ENCODE measurements at places on chromosomes 5 and 9.

DNA sequence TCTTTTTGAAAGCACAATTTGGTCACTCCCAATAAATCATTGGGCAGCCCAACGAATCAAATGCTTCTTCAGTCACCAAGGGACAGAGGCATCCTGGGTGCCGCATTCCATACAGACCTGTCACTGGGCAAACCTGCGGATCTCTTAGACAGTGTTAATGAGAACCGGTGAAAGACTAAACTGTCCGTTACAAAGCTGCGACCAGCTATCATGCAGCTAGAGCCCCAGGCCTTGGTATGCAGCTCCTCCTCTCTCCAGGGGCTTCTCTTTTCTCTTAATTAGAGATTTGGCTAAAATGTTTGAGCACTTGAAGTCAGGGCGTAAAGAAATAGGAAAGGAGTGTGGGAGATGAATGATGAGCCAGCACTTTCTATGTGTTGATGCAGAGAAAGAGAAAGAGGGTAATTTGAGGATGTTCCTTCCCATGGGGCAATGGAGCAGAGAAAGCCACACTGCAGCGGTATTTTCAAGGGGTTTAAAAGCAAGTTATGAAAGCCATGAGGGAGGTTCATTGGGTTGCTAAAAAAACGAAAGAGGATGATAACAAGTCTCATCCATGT, 175.3 kb downstream of the RFK start:
- H3K4me1 ChIP-seq: no peaks in the 10 kb centered on the region
- no peaks in the 10 kb centered on the region for H3K27me3 ChIP-seq
- no peak for DNase-seq
- no peaks in the 10 kb centered on the region for H3K36me3 ChIP-seq

DNA sequence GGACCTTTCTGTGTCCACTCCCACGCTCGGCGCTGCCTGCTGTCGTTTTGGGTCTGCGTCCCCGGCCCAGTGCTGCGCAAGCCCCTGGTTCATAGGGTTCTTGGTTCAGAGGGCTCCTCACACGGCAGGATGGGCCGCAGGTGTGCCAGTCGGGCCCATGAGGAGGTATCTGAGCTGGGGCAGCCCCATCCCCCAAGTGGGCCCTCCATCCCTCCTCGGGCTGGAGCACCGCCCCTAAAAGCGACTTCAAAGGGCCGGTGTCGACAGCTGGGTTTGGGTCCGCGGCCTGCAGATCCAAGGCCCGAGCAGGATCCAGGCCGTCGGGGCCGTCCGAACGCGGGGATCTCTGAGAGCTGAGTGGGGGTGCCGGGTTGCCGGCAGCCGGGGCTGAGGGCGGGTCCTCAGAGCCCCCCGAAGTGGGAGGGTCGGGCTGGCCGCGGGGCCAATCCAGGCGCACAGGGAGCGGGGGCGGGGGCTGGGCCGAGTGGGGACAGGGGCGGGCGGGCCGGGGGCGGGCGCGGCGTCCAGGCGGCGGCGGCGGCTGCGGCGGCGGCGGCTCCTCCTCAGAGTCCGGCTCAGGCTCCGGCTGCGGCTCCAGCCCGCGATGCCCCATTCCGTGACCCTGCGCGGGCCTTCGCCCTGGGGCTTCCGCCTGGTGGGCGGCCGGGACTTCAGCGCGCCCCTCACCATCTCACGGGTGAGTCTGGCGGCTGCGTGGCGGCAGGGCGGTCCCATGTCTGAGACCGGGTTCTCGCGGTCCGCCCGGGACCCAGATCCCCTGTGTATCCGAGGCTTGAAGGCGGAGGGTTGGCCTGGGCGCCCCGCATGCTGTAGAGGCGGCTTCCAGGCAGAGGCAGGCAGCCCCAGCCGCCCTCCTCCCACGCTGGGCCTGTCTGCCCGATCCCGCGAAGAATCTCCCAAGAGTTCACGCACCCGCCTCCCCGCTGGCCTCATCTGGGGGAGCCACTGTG, at the start of gene PDLIM4:
Gene PDLIM4 (plus strand): TSS at position 566 of the 971 bp plus-strand sequence. CDS start 39 bp downstream, at position 605.
- H3K27ac ChIP-seq: no peak within 1 kb of the TSS
- DNase-seq: peak; percentile 17
- H3K4me1 ChIP-seq: peaks cover 10% of the 10 kb centered on the region
- H3K27me3 ChIP-seq: peaks cover 17% of the 10 kb centered on the region
- no peaks in the 10 kb centered on the region for H3K36me3 ChIP-seq

GRCh38 chr5:82297711-82298110, 19.6 kb upstream of the RPS23 start:
- no peak for DNase-seq
- no peak overlapping the region for H3K27ac ChIP-seq
- no peaks in the 10 kb centered on the region for H3K4me1 ChIP-seq
- no peak overlapping the region for H3K4me3 ChIP-seq

DNA sequence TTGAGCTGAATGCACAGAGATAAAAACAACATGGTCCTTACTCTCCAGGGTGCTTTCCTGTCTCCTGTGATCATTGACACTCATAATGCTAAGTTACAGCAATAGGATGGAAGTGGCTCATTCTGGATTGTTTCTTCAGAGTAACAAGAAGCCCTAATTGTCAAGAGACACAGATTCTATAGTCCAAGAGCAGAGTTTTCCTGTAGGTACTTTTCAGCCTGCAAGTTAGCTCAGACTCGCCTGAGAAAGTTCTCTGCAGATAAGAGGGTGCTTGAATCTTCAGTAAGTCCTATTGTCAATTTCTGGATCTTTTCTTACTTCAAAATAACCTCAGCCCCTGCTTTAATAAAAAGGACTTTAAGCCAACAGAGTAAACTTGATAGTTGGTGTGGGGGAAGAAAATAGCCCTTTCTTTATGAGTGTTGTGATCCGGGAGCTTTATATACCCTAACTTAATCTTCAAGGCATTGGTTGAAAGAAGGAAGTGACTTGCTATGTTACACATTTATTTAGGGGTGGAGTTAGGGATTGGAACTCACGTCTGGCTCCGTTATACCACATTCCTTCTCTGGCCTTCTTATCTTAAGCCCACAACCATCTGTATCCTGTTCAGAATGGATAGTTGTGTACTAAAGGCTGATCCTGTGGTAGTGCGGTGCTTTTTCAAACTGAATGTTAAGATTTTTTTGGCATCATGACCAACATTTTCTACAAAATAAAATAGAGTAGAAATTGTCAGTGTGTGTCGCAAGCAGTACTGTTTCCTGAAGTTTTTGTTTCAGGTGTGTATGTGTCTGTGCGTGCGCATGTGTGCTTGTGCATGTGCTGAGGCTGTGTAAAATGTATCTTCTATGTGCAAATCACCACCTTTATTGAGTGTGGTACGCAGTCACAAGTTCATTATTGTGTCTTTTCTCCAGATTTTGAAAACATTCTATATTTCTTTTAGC, 173.9 kb downstream of the WDR70 start:
- H3K27me3 ChIP-seq: no peaks in the 10 kb centered on the region
- no peak overlapping the region for H3K4me3 ChIP-seq
- no peaks in the 10 kb centered on the region for H3K4me1 ChIP-seq
- no peak for DNase-seq
- no peak overlapping the region for H3K27ac ChIP-seq

DNA sequence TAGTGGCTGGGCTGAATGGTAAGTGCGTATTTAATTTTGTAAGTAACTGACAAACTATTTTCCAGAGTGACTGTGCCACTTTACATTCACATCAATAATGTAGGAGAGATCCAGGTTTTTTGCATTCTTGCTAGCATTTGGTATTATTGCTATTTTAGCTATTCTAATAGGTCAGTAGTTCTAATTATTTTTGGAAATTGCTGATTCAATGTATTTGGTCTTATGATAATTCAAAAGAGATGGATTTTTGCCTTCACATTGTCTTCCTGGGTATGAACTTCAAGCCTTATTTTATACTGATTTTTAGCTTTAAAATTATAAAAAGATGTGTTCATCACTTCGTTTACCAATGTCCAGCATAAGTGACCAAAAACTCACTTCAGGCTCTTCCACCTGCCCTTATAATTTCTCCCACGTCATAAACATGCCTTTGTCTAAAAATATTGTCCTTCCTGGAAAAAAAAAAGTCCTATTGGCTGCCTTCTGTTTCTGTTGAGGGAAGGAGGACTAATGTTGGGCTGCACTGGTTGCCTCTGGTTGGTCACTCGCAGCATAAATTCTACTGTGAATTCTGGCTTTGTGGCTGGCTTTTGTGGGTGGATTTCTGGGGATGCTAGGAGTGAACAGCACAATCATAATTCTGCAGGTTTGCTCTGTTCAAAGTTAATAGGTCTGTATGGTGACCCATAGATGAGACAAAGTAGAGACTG, 15.2 kb downstream of the FOXD1 start:
- H3K27ac ChIP-seq: no peak overlapping the region
- H3K27me3 ChIP-seq: peaks cover 45% of the 10 kb centered on the region
- DNase-seq: no peak
- H3K36me3 ChIP-seq: no peaks in the 10 kb centered on the region

DNA sequence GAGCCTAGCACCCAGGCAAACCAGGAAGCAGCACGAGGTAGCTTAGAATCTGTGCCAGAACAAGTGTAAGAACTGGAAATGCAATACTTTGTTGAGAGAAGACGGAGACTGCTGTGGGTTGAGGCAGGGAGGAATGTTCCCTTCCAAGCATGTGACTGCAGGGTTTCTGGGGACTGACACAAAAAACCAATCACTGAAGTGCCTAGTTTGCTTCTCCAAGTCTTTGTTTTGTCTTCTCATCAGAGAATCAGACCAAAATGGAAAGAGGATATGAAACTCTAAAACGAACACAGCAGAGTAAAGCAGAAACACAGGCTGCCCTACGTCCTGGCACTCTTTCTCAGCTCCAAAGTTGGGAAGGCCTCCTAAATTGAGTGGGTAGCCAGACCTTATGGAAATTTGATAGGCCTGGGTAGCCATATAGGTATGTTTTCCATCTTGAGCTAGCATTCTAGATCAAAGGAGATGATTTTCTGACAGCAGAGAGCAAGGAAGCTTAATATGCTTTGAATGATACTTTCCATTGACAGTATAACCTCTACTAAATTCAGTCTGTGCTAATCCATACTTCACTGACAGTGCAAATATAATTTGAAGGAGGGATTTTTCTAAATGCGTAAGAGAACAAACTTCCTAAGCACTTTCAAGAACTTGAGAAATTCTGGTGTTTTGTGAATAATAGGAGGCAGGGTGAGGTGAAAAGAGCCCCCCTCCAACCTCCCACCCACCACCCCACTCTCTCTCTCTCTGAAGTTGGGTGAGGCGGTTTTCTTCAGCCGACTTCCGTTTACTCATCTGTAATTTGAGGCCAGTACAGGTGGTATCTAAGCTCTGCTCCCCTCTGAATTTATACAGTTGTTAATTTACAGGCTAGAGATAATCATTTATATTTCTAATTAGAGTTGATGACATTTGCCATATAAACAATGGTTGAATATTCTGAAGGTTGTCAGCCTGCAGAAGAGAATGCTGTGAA, 5.5 kb downstream of the ADRB2 start:
- H3K27me3 ChIP-seq: no peaks in the 10 kb centered on the region
- H3K27ac ChIP-seq: peak overlapping the region; percentile 69
- no peak for DNase-seq
- H3K4me3 ChIP-seq: peak overlapping the region; percentile 69
- peaks cover 29% of the 10 kb centered on the region for H3K36me3 ChIP-seq

DNA sequence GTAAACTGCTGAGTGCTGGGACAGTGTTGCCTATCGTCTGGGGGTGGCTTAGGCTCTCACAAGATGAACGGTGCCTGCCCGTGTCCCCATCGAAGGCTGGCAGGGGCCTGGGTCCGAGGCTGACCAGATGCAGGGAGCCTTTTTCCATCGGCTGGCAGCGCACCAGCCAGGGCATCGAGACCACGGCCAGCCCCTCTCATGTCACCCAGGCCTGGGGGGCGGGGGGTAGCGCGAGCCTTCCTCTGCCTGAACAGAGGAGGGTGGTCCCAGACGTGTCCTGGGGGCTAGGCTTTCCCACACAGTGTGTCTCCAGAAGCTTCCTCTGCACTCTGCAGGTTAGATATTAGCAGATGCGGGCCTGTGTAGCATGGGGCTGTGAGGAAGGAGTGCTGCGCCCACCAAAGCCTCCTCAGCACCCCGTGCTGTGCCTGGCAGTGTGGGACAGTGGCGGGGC, 17.3 kb downstream of the FGD3 start:
- DNase-seq: no peak
- H3K4me3 ChIP-seq: peak overlapping the region; percentile 65
- peaks cover 93% of the 10 kb centered on the region for H3K4me1 ChIP-seq
- peak overlapping the region; percentile 93 for H3K27ac ChIP-seq
- H3K27me3 ChIP-seq: no peaks in the 10 kb centered on the region

- H3K27ac ChIP-seq: no peak overlapping the region
- no peak for DNase-seq
- H3K4me1 ChIP-seq: peaks cover 15% of the 10 kb centered on the region
- H3K4me3 ChIP-seq: no peak overlapping the region
- H3K36me3 ChIP-seq: no peaks in the 10 kb centered on the region
Measured at GRCh38 chr5:124871303-124871702, 124.9 kb upstream of the ZNF608 start.

DNA sequence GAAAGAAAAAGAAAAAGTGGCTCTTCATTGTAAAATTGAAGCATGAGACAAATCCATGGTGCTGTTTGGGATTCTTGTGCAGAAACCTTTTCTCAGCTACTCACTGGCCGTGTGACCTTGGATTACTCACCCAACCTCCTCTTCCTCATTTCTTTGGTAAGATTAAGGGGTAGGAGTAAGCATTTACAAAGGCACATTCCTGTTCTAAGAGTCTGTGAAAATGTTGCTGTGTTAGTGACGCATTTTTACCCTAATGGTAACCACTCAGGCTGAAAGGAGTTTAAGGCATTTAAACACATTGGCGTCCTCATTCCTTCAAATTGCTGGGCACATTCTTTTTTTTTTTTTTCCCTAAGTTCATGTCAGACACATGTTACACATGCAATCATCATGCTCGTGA, 4.3 kb downstream of the RAI14 start:
- peaks cover 8% of the 10 kb centered on the region for H3K27me3 ChIP-seq
- no peaks in the 10 kb centered on the region for H3K36me3 ChIP-seq
- H3K4me1 ChIP-seq: peaks cover 15% of the 10 kb centered on the region
- no peak overlapping the region for H3K27ac ChIP-seq
- no peak for DNase-seq

DNA sequence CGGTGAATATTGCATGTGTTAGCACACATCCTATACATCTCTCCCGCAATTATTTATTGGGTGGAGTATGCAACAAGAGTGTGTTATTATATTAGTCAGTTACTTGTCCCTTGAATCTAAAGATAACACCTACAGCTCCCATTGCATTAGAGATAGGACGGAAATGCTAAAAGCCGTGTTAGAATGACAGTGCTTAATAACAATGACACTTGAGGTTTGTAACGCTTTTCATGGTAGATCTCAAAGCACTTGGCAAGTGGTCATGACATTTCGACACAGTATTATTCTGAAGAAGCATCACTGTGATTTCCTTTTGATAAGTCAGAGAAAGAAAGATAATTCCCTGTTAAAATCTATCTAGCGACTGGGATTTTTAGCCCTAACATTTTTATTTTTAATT, 33.4 kb upstream of the TRIO start:
- H3K36me3 ChIP-seq: no peaks in the 10 kb centered on the region
- H3K4me1 ChIP-seq: no peaks in the 10 kb centered on the region
- no peak overlapping the region for H3K4me3 ChIP-seq
- DNase-seq: peak; percentile 15
- H3K27me3 ChIP-seq: no peaks in the 10 kb centered on the region

- no peaks in the 10 kb centered on the region for H3K27me3 ChIP-seq
- DNase-seq: no peak
- no peak overlapping the region for H3K4me3 ChIP-seq
- no peaks in the 10 kb centered on the region for H3K36me3 ChIP-seq
Measured at GRCh38 chr5:134515801-134516200, 9.7 kb upstream of the JADE2 start.
